ENCODE measurements at places on chromosomes 3 and 15.

DNA sequence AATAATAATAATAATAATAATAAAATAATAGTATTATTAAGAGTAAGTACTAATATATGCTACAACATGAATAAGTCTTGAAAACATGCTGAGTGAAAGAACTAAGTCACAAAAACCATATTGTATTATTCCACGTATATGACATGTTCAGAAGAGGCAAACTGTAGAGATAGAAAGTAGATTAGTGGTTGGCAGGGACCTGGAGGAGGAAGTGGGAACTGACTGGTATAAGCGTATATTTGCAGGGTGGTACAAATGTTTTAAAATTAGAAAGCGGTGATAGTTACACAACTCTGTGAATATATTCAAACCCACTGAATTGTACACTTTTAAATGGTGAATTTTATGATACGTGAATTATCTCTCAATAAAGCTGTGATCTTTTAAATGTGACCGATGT, 32.8 kb downstream of the LRRK1 start:
- DNase-seq = no peak

GRCh38 chr3:13142552-13143380, 69.5 kb upstream of the IQSEC1 start:
- DNase-seq = no peak

GRCh38 chr3:183252973-183253527, at the start of gene B3GNT5:
B3GNT5 (plus strand) TSS chr3:183253253; CDS start chr3:183269799, 16,546 bp downstream.
- peak; percentile 54 for DNase-seq

DNA sequence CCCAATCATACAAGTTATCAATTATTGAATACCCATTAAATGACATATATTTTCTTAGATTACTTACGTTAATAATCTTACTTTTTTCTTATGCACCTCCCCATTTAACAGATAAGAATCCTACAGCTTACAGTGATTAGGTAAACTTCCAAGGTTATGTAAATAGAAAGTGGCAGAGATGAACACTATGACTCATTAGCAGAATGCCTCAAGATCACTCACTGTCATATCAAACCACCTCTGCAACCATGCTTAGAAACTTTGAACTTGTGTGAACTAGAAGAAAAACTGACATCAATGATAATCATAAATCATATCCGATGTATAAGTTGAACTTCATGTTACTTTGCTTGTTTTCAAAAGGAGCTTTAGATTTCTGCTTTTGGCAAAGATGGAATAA, 911.6 kb upstream of the ARPP21 start:
- DNase-seq = no peak

DNA sequence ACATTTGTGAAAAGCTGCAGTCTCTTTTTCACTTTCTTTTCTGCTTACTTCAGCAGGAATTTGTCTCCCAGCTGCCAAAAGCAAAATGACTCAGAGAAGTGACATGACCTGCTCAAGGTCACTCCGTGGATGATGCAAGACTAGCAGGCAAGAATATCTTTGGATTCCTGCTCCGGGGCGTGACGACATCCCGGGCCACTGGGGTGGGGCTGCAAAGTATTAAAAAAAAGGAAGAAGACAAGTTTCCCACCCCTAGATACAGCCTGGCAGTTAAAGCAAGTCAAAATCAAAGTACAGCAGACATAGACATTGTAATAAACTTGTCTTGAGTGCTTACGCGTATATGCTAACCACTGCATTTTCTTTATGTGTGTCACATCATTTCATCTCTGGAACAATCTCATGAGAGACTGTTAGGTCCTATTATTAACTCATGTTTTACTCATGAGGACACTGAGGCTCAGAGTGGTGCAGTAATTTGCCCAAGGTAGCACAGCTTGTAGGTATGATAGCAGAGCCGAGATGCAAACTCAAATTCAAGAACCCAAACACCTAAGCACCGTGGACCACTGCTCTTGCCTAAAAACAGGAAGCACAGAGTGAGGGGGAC, 485.2 kb upstream of the PROK2 start:
- no peak for DNase-seq

DNA sequence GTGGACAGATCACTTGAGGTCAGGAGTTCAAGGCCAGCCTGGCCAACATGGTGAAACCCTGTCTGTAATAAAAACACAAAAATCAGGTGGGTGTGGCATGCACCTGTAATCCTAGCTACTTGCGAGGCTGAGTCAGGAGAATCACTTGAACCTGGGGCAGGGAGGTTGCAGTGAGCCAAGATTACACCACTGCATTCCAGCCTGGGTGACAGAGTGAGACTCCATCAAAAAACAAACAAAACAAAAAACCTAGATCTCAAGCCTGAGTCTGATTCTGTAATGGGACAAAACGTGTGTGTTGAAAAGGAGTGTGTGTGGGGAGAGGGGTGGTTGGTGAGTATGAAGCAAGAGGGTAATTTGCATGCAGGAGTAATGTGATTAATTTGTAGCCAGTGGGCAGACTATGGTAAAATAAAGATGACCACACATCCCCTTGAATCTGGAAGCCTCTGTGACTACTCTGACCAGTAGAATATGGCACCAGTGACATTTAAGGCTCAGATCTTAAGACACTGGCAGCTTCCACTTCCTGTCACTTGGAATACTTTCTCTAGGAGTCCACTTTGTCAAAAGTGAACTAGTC, 18.4 kb upstream of the OPA1 start:
- no peak for DNase-seq

DNA sequence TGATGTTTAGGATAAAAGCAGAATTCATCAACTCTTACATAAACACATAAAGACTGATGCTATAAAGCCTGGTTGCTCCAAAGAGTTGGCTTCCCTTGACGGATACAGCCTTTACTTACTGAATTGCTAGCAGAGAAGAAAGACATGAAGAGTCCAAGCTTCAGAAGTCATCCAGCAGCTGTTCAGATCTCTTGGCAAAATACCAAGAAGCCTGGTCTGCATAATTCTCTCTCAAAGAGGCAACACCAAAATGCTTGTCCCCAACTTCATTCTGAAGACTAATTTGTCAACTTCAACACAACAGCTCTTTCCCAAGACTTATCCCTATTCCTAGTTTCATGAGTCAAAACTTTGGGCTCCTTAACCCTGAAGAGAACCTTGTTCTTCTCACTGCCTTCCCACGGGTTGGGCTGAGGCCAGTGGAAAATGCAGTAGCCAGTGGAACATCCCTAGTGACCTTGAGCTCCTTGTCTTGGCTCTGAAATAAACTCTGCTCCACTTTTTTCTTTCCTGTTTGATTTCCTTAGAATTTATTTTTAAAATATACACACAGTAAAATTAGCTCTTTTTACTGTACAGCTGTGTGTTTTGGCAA, 119.2 kb upstream of the THBS1 start:
- no peak for DNase-seq

GRCh38 chr3:37197810-37198371, 23.5 kb upstream of the LRRFIP2 start:
- peak; percentile 76 for DNase-seq

DNA sequence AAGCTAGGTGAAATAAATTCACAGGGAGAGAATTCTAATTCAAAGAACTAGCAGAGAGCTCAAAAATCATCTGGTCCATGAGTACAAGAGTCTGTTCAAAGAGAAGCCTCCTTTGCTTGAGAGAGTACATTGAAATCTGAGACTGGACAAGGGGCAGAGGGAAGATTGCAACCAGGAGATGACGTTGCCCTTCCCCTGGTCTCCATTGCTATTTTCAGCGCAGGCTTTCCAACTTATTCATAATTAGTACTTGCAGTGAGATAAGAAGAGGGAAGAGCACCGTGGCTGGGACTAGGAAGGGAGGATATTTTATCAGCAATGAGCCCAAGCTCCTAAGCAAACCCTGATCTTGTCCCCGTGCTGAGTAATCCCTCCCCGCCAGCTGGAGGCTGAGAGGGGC, 251.8 kb upstream of the RORA start:
- DNase-seq = peak; percentile 16

GRCh38 chr3:75014008-75014407, 399.5 kb upstream of the CNTN3 start:
- DNase-seq = no peak

GRCh38 chr3:127044996-127045395, 62.1 kb downstream of the PLXNA1 start:
- DNase-seq = peak; percentile 49

DNA sequence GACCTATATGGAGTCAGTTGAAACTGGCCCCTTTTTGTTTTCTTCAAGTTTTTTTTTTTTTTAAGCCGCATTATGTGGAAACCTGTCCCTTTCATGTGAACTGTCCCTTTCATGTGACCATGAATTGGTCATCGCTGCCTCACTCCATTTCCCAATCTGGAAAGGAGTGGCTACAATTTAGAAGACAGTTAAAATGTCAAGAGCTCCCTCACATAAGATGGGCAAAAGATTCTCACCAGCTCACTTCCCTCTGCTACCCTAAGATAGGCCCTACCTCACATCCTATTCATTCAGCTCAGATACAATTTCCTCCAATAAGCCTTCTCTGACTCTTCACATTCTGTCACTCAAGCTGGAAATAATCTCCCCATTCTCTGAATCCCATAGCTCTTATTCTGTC, 111.3 kb upstream of the BCL6 start:
- DNase-seq = no peak

- DNase-seq = peak; percentile 77
These were observed 522 bp downstream of the MED12L start for GRCh38 chr3:151085889-151086483.

DNA sequence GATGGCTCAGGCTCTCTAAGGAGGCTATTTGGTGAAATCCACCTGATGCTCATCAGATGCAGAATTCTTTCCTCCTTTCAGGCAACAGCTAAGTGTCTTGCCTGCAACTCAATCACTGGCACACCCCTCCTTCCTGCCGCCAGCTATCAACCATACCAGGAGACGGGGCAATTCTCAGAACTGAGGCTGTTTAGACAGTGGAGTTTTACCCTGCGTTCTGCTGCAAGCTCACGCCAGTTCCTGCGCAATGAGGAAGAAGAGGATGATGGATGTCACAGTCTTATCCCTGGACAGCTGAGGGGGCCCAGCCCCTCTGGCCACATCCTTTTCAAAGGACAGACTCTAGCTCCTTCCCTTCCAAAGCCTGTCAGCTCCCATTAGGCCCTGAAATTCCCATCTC, 7.0 kb upstream of the MANF start:
- no peak for DNase-seq

GRCh38 chr3:101561630-101562328, at the start of gene TRMT10C:
TRMT10C (plus strand) TSS chr3:101561868; CDS start chr3:101564782, 2,914 bp downstream.
- peak; percentile 96 for DNase-seq

DNA sequence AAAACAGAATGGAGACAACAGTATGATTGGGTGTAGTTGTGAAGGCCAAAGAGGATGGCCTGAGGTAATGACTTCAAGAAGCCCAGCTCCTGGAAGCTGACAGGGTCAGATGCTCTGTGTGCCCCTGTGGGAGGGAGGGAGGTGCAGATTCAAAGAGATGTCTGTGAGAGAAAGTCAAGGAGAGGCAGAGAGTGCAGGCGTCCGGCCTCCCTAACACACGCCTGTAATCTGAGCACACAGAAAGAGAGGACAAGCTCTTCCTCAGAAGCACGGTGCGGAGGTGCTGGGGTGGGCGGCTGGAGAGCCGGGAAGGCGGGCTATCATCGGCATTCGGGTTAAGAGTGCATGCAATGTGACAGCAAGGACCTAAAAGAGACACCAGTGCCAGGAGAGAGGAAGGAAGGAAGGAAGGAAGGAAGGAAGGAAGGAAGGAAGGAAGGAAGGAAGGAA, 238.2 kb upstream of the HES1 start:
- DNase-seq = no peak

GRCh38 chr3:73621388-73621787, 3.4 kb downstream of the PDZRN3 start:
- no peak for DNase-seq

GRCh38 chr3:147130461-147130860, 275.9 kb downstream of the ZIC4 start:
- no peak for DNase-seq

GRCh38 chr3:179486806-179487205, 35.5 kb upstream of the GNB4 start:
- DNase-seq = no peak

DNA sequence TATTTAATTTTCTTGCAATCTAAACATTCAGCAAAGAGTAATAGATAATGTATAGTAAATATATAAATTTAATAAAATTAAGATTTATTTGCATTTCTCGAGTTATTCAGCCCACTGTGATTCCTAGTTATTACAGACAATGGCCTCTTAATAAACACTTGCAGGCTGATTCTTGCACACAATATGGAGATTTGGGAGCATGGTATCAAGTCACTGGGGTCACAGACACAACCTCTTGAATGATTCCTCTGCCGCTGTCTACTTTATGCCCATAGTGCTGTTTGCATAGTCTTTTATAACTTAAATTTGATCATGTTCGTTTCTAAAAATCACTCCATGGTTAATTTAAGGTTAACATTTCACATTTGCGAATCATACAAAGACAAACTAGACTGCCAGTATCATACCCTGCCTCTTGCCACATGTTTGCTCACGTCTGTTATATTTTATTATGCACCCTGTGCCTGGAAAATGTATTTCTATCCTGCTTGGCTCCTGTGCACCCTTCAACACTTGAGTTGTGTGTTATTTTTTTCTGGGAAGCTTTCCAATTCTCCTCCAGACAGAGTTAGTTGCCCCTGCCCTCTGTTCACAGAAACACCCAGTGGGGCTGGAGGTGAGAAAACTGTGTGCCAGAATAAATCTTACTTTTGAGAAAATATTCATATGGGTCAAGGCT, 206.3 kb upstream of the ROBO1 start:
- DNase-seq = no peak

- no peak for DNase-seq
These were observed 117.9 kb downstream of the TCF12 start for GRCh38 chr15:57036352-57036751.

GRCh38 chr3:164897342-164897741, 181.0 kb downstream of the SI start:
- DNase-seq = no peak

GRCh38 chr3:13074006-13074375, 762 bp upstream of the IQSEC1 start:
- DNase-seq = no peak

- DNase-seq = no peak
These were observed 394.3 kb upstream of the C2CD4B start for GRCh38 chr15:62559381-62559733.

DNA sequence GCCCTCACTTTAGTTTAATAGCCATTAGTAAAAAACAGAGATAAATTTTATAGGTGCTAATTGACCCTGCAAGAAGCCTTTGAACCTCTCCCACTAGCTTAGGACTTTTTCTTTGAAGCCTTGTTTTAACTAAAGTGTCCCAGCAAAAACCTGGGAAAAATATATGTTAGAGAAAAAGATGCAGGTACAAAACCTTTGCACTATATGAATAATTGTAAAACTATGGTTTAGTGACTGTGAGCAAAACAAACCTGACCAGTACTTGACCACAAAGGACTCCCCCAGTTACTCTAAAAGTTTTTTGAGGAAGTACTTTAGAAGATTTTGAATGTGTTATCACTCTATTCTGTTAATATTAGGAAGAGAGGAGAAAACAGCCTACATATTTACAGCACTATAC, 123.3 kb upstream of the TP63 start:
- no peak for DNase-seq

GRCh38 chr15:68700455-68701123, 120.1 kb downstream of the ANP32A start:
- DNase-seq = peak; percentile 58

DNA sequence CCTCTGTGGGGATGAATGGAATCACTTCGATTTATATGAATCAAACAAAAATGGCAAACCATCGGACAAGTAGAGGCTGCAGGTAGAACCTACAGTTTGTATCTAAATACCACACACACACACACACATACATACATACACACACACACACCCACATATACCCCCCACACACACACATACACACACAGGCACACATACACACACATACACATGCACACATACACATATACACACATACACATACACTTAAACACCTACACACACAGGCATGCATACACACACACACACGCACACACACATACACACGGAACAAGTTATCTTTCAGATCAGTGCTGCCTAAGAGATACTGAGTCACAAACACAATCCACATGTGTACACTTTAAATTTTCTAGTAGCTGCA, 24.3 kb downstream of the HEG1 start:
- DNase-seq = no peak

All from neural progenitor cell (in vitro differentiated cells).